Left renal cortex interstitium (tissue), 4 donors: ENCODE measurements at places on chromosomes 16 and 17.

- DNase-seq: no peak
Observed at GRCh38 chr17:19574956-19575355, 41.3 kb downstream of the SLC47A1 start.

DNA sequence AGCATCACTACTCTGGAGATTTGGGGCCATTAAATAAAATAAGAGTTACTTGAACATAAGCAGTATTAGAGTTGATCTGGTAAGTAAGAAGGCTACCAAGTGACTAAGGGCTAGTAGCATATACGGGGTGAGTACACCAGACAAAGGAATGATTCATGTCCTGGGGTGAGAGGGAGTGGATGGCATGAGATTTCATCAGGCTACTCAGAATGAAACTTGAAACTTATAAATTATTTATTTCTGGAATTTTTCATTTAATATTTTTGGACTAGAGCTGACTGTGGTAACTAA is 2.3 kb downstream of the SLFN5 start:
- no peak for DNase-seq

- no peak for DNase-seq
Observed at GRCh38 chr17:67635681-67636080, 82.1 kb upstream of the NOL11 start.

DNA sequence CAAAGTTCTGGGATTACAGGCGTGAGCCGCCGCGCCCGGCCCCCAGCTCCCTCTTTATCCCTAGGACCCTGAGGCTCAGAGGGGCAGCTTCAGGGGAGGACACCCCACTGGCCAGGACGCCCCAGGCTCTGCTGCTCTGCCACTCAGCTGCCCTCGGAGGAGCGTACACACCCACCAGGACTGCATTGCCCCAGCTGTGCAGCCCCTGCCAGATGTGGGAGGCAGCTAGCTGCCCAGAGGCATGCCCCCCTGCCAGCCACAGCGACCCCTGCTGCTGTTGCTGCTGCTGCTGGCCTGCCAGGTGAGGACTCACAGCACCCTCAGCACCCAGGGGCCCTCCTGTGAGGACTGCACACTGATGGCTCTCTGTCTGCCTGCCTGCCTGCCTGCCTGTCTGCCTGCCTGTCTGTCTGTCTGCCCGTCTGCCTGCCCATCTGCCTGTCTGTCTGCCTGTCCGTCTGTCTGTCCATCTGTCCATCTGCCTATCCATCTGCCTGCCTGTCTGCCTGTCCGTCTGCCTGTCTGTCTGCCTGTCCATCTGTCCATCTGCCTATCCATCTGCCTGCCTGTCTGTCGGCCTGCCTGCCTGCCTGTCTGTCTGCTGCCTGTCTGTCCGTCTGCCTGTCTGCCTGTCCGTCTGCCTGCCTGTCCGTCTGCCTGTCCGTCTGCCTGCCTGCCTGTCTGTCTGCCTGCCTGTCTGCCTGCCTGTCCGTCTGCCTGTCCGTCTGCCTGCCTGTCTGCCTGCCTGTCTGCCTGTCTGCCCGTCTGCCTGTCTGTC is 5.0 kb downstream of the GCGR start:
- no peak for DNase-seq

- no peak for DNase-seq
Observed at GRCh38 chr16:81810361-81810760, 31.3 kb downstream of the PLCG2 start.

DNA sequence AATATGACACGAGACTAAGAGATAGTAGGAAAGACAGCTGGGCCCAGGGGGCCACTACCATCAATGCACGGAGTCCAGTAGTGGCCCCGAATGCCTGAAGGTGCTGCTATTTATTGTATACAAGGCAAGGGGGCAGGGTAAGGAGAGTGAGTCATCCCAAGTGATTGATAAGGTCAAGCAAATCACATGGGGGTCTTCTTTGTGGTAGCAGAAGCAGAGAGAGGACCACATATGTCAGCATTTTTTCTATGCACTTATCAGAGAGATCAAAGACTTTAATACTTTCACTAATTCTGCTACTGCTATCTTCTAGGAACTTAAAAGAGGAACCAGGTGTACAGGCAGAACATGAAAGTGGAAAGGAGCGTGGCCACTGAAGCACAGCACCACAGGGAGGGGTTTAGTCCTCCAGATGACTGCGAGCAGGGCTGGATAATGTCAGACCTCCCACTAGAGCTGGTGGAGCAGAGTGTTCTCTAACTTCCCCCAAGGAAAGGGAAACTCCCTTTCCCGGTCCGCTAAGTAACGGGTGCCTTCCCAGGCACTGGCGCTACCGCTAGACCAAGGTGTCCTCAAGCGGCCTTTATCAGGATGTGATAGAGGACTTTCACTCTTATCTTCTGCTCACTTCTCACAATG is 26.4 kb upstream of the ARL4D start:
- DNase-seq: no peak

DNA sequence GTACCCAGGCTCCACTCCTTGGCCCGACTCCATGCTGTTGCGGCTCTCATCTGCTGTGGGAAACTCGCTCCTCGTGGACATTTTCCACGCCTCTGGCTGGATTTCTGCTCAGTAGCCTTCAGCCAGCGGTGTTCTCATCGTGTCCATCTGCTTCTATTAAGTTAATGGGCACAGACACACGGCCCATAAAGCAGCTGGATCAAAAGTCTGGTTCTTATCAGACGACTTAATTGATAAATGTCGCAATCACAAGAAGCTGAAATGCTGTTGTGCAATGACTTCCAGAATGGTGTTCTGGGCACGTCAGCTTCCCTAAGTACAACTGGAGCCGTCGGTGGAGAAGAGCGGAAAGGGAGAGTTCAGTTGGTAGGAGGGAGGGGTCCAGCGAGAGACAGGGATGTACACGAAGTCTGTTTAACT is 211.7 kb upstream of the CHMP6 start:
- no peak for DNase-seq

DNA sequence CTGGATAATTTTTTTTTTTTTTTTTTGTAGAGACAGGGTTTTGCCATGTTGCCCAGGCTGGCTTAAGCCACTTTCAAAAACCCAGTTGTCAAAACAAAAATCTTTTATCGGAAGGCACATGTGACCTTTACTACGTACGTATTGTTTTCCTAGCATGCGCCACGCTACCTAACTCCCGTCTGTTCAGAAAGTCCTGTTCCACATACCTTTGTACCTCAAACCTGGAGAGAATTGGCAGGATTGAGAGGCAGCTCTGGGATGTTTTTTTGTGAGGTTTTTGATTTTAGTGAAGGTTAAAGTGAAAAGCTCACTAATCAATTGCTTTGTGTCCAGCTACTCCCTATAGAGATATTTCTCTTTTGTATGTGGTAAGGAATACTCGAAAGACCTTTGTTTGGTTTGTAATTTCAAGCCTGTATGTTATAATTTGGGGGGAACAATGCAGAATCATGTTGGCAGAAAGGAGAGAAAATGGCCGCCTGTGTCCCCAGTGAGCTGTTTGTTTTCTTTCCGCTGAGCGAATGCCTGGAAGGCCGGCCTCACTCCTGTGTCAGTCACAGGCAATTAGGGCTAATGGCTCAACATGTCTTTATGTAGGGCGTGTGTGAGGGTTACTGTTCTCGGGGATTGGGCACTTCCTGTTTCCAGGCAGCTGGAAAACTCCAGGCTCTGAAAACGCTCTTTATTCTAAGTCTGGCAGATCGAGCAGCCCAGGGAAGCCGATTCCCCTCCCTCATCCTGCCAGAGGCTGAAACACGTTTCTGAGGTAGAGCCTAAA is 60.8 kb upstream of the CLEC18A start:
- DNase-seq: peak; percentile 52

GRCh38 chr16:78609402-78610274 is 510.2 kb downstream of the WWOX start:
- no peak for DNase-seq

DNA sequence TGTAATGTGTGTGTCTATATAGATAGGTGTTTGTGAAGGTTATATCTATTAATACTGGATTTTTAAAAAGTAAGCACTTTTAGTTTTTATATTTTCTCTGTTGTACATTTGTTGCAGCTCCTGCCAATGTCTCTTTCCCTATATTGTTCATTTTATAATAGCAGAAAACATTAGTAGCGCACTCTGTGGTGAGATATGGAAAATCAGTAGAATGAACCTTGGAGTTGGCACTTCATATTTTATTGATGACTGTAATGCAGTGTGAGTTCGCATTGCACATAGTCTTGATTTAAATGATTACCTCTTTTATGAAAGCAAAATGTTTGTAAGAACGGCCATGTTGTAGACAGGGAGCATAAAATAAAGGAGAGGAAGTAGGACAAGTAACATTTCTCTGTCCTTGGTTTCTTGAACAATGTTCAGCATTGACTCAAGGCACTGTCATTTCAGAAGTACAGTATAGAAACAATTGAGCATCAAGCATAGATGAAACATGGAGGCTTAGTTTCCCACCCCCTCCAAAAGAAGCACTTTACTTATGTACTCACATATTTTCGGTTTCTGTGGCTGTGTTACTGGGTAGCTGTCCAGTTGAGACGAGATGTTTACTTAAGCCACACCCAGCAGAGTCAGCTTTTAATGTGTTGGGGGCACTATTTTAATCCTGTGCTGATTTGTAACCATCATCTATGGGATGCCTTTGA is 74.0 kb downstream of the TANC2 start:
- no peak for DNase-seq

DNA sequence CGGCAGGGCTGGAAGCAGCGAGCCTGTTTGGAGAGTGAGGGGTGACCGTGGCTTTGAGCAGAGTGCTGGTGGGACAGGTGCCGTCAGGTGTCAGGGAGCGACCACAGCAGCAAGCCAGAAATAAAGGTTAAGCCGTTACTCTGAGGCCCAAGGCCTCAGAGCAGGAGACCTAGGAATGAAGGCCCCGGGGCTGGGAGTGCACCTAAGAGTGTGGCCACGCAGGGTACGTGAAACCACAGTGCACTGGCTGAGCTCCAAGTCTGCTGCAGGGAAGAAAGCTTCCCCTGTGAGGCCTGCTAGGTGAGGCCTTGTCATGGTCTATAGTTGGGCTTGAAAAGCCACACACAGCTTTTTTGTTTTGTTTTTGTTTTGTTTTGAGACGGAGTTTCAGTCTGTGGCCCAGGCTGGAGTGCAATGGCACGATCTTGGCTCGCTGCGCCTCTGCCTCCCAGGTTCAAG is 8.7 kb downstream of the CLUAP1 start:
- no peak for DNase-seq

DNA sequence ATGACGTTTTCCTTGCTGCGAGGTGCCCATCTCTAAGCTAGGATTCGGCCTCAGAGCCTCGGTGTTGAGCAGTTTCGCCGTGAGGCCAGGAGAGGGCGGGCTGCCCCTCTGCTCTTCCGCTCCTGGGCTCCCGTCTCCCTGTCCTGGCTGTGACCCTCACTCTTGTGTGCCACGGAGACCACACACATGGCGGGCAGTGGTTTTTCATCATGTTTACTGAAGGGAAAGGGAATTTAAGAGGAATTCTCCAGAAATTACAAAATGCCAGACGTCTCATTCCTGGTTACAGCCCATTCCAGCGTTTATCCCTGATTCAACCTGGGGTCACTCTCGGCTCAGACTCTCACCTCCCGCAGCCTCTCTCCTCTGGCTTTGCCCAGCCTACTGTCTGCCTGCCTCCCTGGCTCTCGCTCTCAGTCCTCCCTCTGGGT is 96.8 kb upstream of the ELAC2 start:
- DNase-seq: no peak

GRCh38 chr16:69316595-69317034 is 5.5 kb downstream of the VPS4A start:
- no peak for DNase-seq

GRCh38 chr17:75032720-75033280 is 14.0 kb downstream of the ATP5PD start:
- no peak for DNase-seq

DNA sequence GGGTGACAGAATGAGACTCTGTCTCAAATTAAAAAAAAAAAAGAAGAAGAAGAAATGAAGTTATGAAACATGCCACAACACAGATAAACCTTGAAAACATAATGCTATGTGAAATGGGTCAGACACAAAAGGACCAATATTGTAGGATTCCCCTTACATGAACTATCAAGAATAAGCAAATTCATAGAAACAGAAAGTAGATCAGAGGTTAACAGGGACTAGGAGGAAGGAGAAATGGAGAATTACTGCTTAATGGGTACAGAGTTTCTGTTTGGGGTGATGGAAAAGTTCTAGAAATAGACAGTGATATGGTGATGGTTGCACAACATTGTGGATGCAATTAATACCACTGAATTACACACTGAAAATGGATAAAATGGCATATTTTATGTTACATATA is 16.3 kb downstream of the RANBP10 start:
- no peak for DNase-seq

DNA sequence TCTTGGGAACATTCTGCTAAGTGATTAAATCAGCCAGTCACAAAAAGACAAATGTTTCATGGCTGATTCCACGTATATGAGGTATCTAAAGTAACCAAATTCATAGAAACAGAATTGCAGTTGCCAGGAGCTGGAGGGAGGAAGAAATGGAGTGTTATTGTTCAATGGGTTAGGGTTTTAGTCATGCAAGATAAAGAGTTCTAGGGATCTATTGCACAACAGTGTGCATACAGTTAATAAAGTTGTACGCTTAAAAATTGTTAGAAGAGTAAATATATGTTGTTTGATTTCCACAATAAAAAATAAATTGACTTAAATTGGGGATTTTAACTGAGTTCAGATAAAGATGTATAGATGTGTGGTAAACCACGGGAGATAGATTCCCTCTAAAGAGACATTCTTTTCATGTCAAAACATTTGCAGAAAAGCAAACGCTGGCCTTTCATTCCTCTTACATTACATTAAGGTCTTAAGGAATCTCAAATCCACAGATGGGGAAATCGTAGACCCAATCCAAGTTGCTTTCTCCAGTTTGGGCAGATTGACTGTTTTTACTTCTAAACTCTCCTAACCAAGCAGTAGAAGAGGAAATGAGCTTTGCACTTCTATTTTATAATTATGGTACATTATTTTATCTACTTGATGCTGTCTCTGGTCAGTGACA is 4.6 kb downstream of the PRDM7 start:
- no peak for DNase-seq

- DNase-seq: no peak
Observed at GRCh38 chr17:77807051-77807745, 151.3 kb upstream of the TNRC6C start.

GRCh38 chr16:80803339-80804055 is 901 bp downstream of the CDYL2 start:
- DNase-seq: no peak

- DNase-seq: no peak
Observed at GRCh38 chr16:61813339-61813738, 222.9 kb downstream of the CDH8 start.
